ENCODE measurements at places on chromosomes 6 and 20.
A peak's percentile ranks its signal among the peaks of the same experiment; 100 is the strongest.

DNA sequence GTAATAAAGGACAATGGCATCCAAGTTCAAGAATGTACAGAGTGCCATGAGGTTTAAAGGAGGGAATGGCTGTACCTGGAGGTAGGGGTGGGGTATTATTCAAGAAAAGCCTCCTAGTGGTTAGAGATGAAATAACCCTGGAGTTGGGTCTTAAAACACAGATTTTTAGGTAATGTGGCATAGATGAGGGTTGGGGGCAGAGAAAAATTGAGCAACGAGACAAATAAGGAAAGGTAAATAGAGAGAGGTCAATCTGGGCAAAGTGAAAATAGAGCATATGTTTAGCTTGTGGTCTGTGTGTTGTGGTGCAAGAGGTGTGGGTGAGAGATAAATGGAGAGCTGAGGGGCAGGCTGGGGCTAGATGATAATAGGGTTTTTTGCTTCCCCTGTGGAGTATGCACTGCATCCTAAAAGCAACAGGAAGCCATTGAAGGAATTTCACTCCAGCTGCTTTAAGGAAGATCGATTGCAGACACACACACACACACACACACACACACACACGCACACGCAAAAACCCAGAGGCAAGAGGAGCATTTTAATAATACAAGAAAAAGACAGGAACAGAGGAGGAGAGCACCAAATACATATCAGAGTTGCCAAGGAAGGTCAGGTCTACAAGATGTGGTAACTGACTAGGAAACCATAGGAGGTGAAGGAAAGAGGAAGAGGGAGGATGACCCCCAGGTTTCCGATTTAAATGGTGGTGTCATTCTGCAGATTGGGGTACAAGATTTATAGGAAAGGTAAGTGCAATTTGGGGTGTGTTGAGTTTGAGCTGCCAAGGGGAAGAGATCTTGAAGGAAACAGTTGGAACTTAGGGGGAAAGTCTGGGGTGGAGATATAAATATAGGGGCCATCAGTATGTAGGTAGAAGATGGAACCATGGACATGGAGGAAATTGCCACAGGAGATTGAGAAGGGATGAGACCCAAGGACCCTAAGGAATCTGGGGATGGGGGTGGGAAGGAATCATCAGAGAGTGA is 31.3 kb upstream of the ADGRF1 start:
- peak; percentile 18 for DNase-seq

DNA sequence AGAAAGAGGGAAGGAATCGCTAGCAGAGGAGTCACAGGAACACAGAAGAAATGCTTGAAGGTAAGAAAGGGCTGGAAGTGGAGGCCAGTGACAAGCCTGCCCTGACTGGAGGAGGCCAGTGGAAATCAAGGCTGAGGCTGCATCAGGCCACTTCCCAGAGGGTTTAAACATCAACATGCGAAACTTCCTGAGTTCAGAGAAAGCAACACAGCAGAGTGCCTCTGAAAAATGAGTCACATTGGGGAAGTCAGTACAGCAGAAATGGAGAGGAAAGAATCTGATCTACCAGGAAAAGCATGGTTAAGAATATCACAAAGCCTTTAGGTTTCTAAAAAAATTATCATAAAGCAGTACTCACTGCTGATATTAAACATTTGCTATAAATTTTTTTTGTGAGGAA is 23.3 kb downstream of the NAPB start:
- peak; percentile 87 for DNase-seq

DNA sequence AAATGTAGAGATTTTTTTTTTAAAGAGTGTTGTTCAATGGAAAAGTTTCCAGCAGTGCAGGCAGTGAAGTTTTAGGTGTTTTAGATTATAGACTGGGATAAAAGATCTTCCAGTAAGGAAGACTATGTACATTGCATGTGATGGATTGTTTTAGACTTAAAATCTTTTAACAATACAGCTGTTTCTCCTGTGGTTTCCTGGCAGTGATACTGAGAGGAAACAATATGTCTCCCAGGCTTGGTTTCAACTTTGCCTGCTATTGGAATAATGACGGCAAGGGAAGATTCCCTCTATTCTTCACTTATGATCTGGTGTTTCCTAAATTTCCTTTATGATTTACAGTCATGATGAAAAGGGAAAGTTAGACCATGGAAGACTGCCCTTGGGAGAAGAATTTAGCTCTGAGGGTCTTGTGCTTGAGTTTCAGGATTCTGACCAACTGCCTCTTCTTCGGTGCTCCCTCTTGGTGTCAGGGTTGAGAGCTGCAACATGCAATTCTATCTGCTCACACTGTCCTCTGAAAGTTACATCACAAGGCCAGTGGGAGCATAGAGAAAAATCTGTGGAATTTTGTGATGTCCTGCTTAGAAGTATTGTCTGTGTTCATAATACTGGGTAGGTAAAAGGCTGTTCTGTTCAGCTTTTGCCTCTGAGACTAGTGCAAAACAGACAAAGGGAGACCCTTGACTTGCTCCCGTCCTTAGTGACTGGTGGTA is 262.8 kb upstream of the MAN1A1 start:
- DNase-seq: no peak

DNA sequence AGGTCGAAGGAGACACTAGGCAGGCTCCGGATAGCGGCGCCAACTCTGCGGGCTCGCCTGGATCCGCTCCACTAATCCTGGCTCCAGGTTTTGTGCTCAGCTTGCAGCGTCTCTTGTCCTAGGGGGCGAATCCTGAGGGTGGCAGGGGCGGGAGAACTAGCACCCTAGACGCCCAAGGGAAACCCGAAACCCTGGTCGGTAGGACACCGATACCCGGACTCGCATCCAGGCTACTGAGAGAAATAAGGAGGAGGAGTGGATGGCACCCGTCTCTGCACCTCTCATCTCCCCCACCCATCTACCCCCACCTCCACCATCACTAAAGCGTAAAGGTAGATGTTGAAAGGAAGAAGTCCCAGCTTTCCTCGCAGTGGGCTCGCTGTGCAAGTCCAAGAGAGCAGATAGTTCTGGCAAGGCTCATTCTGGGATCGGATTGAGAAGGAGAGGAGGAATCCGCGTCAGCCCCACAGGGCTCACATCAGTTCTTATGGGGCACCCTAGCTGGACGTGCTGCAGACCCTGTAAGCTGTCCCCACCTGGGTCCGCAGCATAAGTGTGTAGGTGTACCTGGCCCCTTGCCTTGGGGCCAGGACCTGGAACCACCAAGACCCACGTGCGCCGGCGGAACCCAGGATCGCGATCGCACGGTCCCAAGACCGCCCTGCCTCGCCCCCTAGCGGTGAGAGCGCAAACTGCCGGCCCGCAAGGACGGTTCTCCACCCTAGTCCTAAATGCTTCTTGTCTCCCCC is 6.9 kb downstream of the SLC32A1 start:
- DNase-seq: peak; percentile 81

DNA sequence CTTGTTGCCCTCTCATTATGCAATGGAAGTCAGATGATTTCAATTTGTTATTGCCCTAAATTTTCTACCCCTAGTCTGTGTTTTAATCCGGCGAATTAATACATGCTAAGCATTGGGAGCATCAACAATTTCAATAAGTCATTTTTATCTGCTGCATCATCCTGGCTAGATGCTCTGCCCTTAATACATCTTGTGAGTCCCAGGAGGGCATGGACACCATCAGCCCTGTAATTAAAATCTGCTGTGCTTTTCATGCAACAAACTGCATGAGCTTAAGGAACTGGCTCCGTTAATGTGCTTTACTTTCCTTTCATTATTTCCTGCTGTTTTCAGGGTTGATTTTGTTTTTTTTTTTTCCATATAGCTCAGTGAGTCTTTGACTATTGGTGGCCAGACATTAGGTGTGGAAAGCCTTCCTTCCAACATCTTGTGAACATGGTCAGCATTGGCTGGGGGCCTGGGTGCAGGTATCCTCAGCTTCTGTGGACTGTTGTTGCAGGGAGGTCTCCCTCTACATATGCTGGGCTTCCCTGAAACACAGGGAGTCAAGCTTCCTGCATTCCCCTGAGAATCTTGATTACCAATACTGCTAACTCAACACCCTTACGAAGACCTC is 8.5 kb upstream of the PBOV1 start:
- no peak for DNase-seq

- DNase-seq: peak; percentile 45
These were observed at the start of gene LRRN4 for GRCh38 chr20:6053776-6054688. LRRN4 (minus strand) TSS chr20:6054060; CDS start chr20:6052799, 1,261 bp downstream.

GRCh38 chr6:30789606-30790005 is 45.3 kb upstream of the IER3 start:
- no peak for DNase-seq

GRCh38 chr20:10270630-10271029 is 52.0 kb downstream of the SNAP25 start:
- DNase-seq: no peak

DNA sequence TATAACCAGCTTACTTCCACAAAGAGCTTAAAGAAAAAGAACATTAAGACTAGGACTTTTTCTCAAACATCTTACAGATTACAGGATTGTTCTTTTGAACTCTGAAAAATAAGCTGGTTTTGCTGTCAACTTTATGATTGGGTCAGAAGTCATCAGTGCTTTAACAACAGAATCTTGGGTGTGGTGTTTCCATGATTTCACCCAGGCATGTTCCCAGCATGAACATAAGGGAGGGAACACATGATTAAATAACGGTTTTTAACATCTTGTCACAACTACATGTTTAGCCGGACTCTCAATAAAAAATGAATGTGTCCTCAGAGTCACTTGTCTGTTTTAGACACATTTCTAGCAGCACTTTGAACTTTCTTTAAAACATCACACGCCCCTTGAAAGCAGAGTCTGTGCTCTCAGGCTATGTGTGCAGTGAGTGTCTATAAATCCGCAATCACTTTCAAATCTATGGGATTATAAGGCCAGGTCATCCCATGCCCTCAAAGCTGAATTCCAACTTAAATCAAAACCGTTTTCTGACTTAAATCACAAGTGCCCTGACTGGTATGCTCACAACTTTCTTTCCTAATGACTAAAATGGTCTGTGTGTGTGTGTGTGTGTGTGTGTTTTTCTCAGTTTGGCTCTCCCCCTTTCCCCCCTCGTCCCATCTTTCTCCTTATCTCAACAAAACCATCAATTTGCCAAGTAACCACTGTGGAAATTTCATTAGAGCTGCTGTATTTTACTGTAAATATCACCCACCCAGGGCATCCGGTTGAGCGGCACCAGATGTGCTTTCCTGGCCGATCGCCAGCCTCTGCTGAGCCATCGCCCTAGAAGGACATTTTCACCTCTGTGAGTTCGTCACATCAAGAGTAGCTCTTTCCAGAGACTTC is 216.8 kb upstream of the DTNBP1 start:
- peak; percentile 83 for DNase-seq

GRCh38 chr6:155115893-155116570 is 120.9 kb downstream of the TIAM2 start:
- DNase-seq: no peak

- DNase-seq: no peak
These were observed 37.5 kb downstream of the YTHDF1 start for GRCh38 chr20:63178446-63178820.

DNA sequence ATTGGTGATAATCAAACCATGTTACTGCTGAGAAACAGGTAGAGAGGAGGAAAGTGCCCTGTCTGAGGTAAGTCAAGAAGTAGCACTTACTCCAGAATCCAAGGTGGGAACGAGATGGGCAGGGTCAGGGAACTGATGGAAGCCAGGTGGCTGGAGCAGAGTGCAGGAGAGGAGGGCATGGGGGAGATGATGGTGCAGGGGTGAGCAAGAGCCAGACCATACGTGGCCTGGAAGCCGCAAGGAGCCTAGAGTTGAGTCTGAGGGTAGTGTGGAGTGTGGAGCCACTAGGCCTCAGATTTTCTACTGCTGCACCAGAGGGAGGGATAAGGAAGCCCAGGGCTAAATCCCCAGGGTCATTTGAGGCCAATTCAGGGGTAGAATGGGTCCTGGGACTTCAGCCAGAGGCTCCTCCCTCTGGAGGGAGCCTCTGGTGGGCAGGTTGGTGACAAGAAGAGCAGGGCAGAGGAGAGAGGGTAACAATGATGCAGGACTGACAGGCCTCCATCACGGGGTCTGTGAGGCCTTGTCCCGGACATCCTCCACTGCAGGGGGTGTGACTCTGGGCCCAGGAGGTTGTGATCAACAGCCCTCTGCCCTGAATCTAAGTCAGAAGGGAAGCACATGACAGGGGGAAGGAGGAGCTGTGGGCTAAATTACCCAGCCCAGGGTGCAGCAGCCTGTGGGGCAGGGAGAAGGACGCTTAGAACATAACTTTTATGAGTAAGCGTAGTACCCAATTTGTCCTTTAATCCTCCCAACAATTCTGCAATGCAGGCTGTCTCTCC is 28.7 kb downstream of the COX4I2 start:
- DNase-seq: no peak

DNA sequence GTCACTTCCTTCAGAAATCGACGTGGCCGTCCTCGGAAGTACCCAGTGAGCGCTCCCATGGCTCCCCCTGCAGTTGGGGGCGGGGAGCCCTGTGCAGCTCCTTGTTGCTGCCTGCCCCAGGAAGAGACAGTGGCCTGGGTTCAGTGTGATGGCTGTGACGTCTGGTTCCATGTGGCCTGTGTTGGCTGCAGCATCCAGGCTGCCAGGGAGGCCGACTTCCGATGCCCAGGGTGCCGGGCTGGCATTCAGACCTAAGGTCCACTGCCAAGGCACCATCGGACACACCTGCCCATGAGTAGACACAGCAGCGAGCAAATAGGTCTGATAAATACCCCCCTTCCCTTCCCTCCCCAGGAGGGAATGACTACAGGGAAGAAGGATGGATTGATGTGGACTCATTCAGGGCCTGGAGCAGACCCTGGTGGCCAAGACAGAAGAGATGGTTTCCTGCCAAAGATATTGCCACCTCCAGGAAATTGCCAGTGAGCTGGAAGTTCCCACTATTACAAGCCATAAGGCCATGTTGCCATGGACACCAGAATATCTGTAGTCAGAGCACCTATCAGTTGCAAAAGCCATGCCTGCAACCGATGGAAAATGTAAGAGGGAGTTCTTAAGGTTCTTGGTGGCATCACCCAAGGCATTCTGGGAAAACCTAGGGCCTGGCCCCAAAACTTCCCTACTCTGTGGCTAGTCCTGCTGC is 4.2 kb downstream of the TCF19 start:
- DNase-seq: no peak

- DNase-seq: peak; percentile 39
These were observed 379.9 kb upstream of the IRAK1BP1 start for GRCh38 chr6:78487401-78487800.

GRCh38 chr6:35037664-35038038 is 103.5 kb downstream of the TCP11 start:
- DNase-seq: no peak

- no peak for DNase-seq
These were observed 37.9 kb downstream of the IPCEF1 start for GRCh38 chr6:154318721-154319120.

DNA sequence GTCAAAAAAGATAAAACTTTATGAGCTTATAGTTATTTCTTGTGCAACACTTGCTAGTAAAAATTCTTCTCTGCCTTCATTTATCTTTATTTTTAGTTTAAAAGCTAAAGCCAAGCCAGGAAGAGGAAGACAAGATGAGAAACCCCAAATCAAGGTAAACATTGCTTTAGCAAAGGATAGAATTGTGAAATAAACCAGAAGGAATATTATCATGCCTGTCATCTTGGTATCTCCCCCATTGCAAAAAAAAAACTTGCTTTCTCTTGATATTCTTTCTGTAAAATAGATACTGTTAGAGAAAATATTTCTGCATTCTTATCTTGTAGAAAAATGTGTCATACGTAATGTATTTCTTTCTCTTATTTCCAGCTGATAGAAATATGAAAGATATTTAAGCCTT is 432.8 kb downstream of the GJA1 start:
- DNase-seq: no peak
